GM03348 (cell line): ENCODE measurements at places on chromosomes 6 and 20.

DNA sequence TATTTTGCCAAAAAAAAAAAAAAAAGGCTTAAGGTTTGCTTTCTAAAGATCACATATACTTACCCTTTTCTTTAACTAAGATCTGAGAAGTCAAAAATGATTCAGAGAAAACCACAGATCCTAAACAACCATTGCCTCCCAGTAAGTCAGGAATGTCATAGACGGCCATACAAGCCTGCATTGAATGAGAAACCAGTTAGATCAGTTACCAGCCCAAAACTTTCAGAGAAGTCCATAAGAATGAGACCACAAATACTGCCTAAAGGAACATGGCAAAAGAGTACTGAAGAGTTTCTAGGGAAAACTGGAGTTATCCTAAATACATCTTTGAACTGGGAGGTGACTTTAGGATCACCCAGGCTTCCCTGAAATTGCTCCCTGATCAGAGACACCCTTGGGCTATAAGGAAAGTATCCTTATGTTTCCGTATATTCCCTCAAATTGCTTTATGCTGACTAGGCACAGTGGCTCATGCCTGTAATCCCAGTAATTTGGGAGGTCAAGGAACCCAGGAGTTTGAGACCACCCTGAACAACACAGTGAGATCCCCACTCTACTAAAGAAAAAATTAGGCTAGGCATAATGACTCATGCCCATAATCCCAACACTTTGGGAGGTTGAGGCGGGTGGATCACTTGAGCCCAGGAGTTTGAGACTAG is 79.4 kb upstream of the SLC4A11 start:
- no peak for DNase-seq

DNA sequence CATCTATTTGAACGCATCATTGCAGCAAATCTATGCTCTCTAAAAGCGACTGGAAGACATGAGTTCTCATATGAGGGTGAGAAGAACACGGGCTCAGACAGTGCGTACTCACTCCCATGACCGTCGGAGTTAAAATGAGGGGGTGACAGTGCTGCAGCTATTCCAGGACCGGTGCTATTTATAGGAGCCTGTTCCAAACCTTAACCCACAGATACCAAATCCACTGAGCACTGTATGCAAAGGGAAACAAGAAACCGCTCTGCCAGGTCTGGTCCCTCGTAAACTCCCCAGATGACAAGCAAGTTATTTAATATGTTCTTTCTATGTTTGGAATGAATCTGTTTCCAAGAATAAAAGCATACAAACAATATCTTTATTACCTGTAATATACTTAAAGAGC is 22.9 kb downstream of the PPP1R3G start:
- DNase-seq, result no peak

GRCh38 chr20:24965065-24965919 is 16.2 kb downstream of the CST7 start:
- no peak for DNase-seq

DNA sequence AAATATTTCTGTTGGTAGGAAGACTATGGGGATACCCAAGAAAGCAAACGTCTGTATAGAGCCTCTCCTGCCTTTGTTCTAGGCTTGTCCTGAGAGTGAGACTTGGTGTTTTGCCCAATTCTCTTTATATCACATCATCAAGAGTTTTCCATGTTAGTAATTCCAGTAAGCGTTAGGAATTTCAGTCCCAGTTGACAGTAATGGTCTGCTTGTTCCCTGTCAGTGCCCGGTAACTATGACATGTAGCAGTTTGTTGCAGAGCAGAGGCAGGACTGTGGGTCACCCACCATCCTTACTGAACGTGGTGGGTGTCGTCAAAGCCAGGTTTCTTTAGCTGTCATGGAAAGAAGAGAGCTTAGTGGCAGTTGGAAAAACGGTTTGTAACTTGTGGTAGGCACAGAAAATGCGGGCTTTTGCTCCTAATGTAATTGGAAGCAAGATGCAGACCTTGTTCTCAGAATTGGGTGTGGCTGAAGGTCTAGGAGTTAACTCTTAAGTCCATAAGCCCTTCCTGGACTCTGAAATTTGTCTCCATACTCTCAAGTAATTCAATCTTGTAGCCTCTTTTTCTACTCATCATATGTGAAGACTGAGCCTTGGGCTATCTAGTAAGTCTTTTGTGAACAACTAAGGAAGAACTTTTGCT is 188.8 kb downstream of the TMEM242 start:
- DNase-seq, result no peak

- no peak for DNase-seq
Measured at GRCh38 chr6:153312634-153313033, 181.6 kb upstream of the RGS17 start.

- peak; percentile 16 for DNase-seq
Measured at GRCh38 chr6:124795643-124796463, 166.4 kb upstream of the RNF217 start.

DNA sequence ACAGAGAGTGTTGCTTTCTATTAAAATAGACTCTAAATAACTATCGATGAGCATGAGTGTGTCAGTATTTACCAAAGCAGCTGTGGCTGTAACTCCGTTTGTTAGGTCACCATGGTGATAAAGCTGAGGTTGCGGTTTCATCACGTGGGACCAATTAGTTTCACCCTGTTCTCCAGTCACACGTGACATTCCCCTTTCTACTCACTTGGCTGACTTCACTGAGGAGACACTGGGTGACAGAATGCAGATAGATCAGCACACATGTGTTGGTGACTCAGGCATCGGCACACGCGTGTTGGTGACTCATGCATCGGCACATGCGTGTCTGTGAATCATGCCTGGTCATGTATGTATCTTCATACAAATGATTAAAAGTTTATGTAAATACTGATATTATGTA is 285.4 kb downstream of the THBS2 start:
- DNase-seq, result peak; percentile 88

- no peak for DNase-seq
Measured at GRCh38 chr6:154360476-154360875, 3.9 kb upstream of the IPCEF1 start.

GRCh38 chr6:140070846-140071473 is 696.5 kb upstream of the CITED2 start:
- no peak for DNase-seq

GRCh38 chr6:138857775-138858174 is 61.9 kb downstream of the ECT2L start:
- no peak for DNase-seq

DNA sequence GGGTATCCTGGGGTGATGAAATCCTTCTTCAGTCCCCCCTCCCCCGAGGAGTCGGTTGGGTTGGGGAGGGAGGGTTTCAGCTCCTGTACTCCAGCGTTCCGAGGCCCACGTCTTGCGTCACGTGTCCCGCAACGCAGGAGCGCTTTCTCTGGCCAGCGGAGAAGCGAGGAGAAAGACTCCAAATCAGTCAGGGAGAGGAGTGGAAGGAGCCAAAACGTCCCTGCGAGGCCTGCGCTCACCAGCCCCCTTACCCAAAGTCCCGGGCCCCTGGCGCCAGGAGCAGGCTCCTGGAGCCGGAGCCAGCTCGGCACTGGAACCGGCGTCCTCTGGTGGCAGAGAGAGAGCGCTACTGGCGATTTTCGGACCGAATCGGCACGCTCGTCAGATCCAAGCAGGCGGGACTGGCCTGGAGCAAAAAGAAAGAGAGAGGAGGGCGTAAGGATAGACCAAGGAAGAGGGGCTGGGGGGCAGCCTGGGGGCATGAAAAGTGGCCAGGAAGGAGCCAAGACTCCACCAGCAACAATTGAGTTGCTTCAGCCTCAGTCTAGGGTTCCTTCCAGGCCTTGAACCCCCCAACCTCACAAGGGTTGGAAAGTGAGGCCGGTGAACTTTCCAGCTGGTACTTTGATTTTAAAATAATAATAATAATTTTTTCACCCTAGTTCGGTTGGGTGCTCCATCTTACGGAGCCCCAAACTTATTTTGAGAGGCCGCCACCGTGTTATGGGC is at the start of gene GNAS:
Gene GNAS (plus strand): TSS at position 174 of the 729 bp plus-strand sequence.
- peak; percentile 73 for DNase-seq

DNA sequence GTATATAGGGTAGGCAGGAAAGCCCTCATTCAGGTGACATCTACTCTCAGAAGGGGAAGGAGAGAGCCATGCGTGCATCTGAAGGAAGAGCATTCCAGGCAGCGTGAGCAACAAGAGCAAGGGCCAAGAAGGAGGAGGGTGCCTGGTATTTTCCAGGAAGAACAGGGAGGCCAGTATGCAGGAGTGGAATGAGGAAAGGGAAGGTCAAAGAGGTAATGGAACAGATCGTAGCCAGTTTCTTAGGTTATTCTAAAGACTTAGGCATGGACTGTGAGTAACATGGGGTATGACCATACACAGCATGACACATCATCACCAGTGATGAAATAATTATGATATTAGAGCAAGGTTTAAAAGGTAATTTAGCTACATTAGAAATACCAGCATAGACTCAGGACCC is 24.1 kb downstream of the ALDH8A1 start:
- DNase-seq, result peak; percentile 51

- no peak for DNase-seq
Measured at GRCh38 chr6:164243949-164244348, 829.4 kb downstream of the QKI start.

DNA sequence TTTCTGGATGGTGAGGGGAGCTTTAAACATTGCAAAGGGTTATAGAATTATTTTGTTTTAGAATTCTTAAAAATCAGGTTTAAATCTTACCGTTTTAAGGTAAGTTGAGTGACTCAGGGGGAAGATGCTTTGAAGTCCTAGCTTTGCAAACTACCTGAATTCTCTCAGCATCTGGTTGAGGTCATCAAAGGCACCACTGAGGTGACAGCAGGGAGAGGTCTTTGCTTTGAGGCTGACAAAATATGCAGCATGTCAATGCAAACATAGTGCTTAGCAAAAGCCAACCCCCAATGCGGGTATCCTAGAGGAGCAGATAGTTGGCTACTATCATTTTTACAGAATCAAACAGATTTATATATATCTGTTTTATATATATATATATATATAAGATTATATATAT is 219.5 kb downstream of the SLC24A3 start:
- no peak for DNase-seq

- peak; percentile 61 for DNase-seq
Measured at GRCh38 chr6:25717866-25718740, 36.4 kb upstream of the SLC17A4 start.

DNA sequence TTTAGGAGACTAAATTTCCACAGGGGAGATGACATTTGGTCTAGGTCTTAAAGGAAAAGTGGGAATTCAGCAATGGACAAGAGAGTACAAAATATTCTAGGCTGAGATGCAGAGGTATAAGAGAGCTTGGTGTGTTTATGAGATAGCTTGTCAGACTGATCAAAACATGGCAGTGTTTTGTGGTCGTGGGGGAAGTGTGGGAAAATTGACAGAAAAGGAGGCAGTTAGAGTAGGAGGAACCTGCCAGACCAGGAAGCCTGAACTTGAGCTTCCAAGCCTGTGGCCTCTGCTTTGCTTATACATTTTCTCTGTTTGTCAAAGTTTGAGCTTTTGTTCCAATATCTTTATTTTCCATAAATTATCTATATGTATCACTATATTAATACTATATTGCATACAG is 69.5 kb upstream of the MAP3K7 start:
- no peak for DNase-seq

DNA sequence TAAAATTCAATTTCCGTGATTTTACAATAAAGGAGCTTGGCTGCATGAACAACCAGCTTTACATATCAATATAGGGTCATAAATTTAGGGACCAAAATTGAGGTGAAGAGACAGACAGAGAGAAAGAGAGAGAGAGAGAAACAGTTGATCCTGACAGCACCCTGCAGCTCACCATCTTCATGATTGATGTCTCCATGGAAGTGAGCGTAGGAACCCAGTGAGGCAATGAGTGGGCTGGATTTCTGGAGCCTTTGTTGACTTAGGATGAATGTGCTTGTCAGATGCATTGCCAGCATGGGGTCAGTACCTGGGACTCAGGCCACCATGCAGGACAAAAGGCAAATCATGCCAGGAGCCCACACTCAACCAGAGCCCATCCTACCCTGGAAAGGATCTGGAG is 165.1 kb upstream of the SYNDIG1 start:
- no peak for DNase-seq

- no peak for DNase-seq
Measured at GRCh38 chr6:142185641-142186040, 38.6 kb downstream of the VTA1 start.

DNA sequence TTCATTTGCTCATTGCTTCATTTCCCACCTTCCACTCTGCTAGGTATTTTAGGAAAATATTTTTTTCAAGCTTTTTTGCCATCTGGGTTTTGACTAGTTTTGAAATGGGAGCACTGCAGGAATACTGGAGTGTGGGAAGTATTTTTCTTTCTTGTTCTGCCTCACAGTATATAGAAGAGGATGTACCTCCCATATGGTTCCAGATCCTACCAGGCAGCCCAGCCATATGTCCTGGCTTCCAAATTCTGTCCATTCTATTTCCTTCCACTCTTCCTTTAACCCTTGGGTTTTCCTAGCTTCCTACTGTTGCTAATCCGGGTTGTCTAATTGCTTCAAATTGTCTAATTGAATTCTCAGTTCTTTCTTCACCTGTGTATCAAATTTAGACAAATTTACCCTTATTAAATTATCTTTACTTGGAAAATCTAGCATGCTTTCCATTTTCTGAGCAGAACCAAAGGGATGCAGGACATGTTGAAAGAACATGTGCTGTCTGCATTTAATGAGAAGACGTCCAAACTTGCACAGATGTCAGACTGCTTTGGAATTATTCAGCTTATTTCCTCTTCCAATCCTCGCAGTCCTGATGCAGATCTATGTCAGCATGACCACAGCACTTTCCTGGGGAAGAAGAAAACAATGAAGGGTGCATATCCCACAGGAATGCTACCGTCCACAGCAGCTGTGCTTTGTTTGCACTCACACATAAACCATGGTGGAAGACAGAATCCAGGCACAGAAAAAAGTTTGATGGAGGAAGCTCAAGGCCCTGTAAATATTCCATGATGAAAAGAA is 1273.9 kb upstream of the MAP3K7 start:
- DNase-seq, result no peak

GRCh38 chr6:79949233-79949632 is 1.9 kb upstream of the ELOVL4 start:
- DNase-seq, result peak; percentile 27

DNA sequence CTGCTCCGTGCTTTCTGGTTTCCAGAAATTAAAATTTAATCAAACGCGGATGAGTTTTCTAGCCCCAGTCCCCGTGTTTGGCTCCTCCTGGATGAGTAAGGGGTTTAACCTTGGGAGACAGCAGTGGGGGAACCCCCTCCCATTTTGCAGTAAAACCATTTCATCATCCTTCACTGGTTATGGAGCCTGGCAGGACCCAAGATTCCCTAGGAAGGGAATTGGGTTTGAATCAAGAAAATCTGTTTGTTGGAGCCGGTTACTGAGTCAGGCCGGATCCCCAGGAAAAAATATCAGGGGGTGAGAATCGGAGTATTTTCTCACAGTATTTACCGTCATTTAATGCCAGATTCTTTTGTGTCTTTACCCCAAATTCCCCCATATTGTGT is 754 bp downstream of the YWHAB start:
- DNase-seq, result no peak
